ENCODE measurements at places on chromosomes 4 and X.

GRCh38 chr4:184322328-184323025, 104.8 kb upstream of the ENPP6 start:
- DNase-seq = no peak

DNA sequence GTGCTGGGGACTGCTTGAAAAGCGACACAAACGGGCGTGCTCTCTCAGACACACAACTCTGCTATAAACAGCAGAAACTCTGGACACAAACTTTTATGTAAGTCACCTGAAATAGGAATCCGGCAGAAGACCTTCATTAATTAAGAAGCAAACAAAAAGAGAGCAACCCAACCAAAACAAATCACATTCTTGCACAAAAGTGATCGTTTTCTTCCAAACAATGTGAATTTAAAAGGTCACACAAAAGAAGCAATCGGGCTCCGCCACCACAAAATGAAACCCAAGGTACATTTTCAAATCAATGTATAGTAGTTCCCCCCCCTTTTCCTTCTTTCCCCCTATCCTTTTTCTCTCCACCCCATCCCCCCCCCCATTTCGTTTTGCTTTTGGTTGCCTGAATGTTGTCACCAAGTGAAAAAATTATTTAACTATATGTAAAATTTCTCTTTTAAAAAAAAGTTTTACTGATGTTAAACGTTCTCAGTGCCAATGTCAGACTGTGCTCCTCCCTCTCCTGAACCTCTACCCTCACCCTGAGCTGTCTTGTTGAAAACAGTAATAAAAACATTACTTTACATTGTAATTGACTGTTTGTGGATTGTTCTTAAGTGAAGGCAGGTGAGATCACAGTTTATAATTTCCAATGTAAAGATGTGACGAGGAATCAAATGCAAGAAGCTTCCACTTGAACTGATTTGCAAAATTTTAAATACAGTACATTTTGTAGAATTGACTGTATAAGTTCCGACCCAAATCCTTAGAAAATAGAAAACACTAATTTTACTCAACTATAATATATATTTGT, 2.4 kb downstream of the MAB21L2 start:
- DNase-seq = no peak

DNA sequence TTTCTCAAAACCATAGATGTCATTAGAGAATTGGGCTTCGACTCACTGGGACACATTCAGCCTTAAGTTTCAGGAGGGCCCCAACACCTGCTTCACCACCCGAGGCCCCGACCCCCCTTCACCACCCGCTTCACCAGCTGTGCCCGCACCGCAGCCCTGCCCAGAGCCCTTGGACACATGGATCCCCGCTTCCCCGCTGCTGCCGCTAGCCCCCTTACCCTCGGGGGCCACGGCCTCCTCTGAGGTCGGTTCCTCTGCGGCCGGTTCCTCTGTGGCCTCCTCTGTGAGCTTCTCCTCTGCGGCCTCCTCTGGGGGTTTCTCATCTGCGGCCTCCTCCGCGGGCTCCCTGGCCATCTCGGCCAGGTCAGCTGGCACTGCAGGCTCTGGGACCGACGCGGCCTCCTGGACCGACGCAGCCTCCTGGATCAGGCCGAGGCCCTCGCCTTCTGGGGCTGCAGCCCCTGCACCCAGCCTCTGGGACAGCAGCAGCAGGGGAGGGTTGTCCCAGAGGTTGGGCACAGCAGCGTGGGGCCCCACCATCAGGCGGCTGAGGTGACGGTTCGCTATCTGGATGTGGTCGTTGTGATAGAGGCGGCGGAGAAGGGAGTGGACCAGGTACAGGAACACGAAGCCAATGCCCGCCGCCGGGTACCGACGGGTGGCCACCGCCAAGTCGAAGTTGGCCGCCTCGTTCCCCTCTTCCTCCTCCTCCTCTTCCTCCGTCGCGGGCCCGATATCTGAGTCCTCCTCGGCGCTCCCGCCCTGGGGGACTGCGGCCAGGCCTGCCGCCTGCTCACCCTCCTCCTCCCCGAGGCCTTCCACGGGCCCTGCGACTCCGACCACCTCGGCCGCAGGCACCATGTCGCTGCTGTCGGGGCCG, 748 bp downstream of the CT47B1 start:
- no peak for DNase-seq

- no peak for DNase-seq
These were observed 15.5 kb downstream of the CCNQ start for GRCh38 chrX:153583433-153583832.

GRCh38 chrX:72069350-72070160, 62.2 kb downstream of the RTL5 start:
- DNase-seq = no peak

DNA sequence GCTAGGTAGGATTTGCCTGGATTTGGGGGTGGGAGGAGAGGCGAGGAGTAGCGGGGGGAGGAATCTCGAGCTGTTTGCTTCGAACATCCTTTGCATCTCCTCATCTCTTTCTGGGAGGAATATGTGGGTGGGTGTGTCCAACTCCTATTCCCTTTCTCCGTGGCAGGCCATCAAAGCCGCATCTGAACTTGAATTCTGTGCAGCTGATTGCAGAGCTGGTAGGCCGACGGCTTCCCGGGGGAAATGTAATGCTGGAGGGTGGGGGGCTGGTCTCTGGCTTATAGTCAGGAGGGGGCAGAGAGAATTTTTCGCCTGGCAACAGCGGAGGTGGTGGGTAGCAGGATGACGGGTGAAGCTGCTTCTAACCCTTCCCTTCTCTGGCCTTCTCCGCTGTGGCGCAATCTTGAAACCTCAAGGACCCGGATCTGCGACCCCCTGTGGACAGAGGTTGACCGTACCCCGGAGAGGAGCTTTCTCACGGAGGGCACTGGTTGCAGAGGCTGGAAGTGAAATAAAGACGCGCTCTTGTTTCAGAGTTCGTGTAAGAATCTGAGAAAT, 628 bp downstream of the ZCCHC12 start:
- DNase-seq = no peak

GRCh38 chr4:78310007-78310739, 241.4 kb upstream of the ANXA3 start:
- no peak for DNase-seq

DNA sequence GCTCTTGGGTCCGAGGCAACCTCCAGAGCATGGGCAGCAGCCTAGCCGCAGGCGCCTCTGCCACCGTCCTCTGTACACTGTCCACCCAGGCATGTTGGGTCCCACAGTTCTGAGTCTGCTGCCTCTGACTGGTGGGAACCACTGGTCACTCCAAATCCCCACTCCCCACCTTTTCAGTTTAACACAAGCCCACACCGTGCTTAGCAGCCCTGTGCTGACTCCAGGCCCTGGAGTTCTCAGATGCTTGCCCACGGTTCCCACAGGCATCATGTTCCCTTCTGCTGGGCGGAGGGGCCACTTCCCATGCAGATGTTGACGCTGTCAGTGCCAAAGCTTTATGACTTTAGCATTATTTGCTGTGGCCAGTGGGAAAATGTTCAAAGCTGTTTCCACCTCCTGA, 104.5 kb downstream of the SCD5 start:
- DNase-seq = no peak

- DNase-seq = no peak
These were observed 112.7 kb downstream of the ASMT start for GRCh38 chrX:1727531-1728027.

DNA sequence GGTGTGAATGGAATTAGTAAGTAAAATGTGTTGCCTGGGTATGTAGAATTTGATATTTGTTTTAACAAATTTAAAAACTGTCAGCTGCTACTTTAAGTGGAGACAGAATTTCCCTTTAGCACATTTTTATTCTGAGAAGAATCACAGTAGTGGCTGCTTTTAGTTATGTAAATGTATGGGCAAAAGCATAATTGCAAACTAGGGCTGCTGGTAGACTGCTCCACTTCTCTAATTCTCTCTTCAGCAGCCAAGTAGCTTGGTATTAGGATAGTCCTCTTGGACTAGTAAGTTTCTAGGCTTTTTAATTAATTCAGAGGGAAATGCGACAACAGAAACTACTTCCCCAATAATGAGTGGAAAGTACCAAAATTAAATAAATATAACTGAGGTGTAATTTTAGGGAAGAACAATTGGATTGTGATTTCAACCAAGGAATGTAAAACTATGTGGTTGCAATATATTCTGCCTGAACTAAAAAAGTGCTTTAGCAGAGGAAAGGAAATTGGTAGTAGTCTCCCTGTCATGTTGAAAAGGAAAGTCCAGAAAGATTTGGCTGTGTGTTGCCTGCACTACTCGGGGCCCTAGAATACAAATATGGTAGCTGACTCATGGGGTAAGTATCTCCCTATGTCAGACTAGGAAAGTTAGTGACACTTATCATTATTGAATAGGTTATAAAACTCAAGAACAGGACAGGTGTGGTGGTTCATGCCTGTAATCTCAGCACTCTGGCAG, 9.2 kb upstream of the EIF4E start:
- no peak for DNase-seq

DNA sequence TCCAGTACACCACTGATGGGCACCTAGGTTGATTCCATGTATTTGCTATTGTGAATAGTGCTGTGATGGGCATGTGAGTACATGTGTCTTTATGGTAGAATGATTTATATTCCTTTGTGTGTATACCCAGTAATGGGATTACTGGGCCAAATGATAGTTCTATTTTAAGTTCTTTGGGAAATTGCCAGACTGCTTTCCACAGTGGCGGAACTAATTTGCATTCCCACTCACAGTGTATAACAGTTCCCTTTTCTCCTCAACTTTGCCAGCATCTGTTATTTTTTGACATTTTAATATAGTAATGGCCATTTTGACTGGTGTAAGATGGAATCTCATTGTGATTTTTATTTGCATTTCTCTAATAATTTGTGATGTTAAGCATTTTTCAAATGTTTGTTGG, 25.9 kb downstream of the CC2D2A start:
- DNase-seq = no peak

- no peak for DNase-seq
These were observed 547.5 kb downstream of the SMARCA1 start for GRCh38 chrX:128975745-128976144.

DNA sequence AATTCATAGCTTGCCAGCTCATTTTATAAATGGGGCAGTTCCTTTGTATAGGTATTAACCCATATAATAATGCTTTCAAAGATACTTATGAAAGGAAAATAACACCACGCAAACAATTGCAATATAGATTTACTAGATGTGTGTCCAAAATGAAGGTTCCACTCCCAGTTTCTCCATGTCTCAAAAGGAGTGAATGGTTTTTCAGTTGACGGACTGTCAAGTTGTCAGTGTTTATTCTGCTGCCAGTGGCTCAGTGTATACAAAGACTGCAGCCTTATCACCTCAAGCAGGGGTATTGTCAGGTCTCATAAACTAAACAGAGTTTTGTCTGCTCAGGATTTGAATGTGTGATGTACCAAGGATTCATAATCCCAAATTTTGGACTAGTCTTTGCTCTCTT, 585.3 kb upstream of the ATOH1 start:
- DNase-seq = no peak

- no peak for DNase-seq
These were observed at the start of gene CYSLTR1 for GRCh38 chrX:78327370-78328086. CYSLTR1 (minus strand) TSS chrX:78327611; CDS start chrX:78273746, 53,865 bp downstream.

GRCh38 chr4:134345244-134345643, 143.7 kb upstream of the PABPC4L start:
- no peak for DNase-seq

DNA sequence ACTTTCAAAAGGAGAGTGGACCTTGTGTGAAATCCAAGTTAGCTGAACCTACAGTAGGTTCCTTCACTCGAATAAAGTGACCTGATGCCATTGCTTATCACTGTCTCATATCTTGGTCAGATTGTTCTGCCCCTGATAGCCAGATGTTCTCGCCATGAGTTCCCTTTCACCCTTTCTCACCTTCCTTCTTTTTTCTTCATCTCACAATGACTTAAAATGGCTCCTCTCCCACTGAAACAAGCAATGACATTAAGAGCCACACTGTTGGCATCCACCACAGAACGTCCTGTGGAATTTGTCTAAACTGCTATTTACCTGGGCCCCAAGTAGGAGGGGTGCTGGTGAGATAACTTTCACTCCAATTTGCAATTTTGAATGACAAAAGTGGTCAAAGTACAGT, 227.6 kb upstream of the PPP1R2C start:
- DNase-seq = no peak

- DNase-seq = no peak
These were observed 8.8 kb upstream of the ELOVL6 start for GRCh38 chr4:110207233-110207632.

DNA sequence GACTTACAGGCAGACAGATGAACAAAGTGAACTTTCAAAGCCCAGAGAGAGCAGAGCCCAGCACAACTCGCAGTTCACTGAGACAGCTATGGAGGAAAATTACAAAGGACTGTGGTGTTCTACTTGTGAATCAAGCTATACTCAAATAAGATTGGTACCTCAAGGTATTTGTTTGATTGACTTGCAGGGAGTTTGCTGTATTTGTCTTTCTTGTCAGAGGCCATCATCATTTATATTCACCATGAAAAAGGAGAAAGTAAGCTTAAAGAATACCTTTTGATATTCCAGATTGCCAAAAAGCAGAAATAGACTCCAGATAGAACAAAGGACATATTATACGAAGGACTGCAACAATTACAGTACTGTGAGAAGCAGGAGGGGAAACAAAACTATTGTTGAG, 1047.9 kb downstream of the RPA4 start:
- no peak for DNase-seq

DNA sequence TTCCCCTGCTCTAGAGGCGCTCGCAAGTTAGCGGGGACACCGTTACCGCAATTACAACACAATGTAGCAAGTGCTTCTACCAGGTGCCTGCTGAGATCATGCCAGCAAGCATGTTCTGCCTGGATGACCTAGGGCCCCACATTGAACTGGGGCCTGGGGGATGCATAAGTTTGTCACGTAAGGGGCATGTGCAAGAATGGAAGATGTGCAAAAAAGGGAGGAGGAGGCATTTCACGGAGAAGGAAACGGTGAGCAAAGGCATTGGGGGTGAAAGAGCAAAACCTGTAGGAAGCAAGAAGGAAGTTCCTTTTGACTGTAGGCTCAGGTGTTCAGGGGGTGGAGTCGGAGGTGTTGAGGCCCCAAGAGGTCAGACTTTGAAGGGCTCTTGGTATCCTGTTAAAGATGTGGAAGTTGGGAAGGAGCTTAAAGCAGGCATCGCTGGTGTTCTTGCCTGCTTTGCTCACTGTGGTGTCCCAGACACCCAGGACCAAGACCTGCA, 602 bp upstream of the SCARB2 start:
- DNase-seq = no peak

DNA sequence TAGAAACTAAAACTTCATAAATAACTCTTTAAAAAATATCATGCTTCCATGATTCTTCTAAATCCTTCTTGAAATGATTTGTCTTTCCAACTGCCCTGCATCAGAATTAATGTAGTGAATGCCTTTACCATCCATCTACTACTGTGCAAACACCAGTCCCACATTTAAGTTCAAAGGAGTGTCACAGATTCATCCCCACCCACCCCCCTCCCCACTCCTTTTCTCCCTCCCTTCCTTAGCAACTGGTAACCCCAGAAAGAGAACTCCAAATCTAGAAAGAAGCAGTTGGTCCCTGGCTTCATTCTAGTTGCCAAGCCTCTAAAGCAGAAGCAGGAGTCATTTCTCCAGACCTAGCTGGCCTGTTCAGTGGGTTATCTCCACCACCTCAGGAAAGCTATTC, at the start of gene PRR32:
PRR32 (plus strand) TSS at position 301 of the 400 bp plus-strand sequence. CDS start 115 bp downstream, outside the sequence.
- DNase-seq = no peak

GRCh38 chr4:149723065-149723464, 92.6 kb downstream of the IQCM start:
- no peak for DNase-seq

All from C1 segment of cervical spinal cord (tissue), 14 donors.